Stimulated activated CD4-positive, alpha-beta T cell treated with anti-CD3 and anti-CD28 coated beads, Interleukin-4, amount 100 ng/mL, for 24 hours (primary cell): ENCODE measurements at places on chromosomes 5 and 9.
A peak's percentile ranks its signal among the peaks of the same experiment; 100 is the strongest.

- DNase-seq: no peak
These were observed 14.6 kb upstream of the CFAP95 start for GRCh38 chr9:69805962-69806515.

GRCh38 chr5:122165559-122166078, 36.3 kb downstream of the ZNF474 start:
- DNase-seq: no peak

DNA sequence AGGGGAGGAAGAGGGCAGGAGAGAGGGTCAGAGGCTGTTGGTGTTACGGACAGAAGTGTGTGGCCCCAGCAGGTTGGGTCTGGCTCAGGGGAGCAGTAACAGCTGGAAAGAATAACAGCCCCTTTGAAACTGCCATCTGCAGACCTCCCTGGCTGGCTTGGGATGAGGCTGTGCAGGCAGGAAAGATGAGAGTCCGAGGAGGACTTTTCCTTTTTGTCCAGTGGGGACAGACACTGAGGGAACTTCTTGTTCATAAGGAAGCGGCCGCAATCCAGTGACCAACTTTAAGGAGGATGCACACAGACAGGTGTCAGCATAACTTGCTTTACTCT, 14.8 kb upstream of the PLEKHG4B start:
- no peak for DNase-seq

GRCh38 chr9:77616191-77616590, 31.9 kb downstream of the GNA14 start:
- DNase-seq: no peak

DNA sequence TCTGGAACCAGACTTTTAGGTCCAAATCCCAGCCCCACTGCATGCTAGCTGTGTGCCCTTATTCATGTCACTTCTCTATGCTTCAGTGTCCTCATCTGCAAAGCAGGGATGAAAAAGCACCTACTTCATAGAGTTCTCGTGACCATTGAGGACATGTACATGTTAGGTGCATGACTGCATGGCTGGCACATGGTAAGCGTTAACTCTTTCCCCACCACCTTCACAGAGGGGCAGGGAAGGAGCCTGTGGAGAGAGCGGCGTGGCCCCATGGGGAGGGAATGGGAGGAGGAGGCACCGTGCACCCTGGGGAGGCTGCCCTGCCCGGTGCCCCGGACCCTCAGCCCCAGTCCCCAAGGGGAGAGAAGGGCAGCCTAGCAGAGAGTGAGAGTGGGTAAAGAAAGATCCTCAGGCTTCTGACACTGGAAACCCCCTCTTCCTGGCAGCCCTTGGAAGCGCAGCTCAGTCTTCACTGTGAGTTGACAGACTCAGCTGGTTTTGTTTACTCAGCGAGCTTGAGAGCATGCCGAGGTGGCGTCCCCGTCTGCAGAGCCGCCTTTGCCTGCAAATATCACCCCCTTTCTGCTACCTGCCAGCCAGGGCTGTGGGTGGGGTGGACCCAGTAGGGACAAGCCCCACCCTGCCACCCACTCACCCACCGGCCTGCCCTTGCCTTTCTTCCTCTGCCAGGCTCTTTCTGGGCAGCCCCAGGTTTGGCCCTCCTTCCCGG, 10.6 kb upstream of the ANGPTL2 start:
- no peak for DNase-seq

GRCh38 chr5:33488558-33489355, 48.0 kb downstream of the TARS1 start:
- no peak for DNase-seq

DNA sequence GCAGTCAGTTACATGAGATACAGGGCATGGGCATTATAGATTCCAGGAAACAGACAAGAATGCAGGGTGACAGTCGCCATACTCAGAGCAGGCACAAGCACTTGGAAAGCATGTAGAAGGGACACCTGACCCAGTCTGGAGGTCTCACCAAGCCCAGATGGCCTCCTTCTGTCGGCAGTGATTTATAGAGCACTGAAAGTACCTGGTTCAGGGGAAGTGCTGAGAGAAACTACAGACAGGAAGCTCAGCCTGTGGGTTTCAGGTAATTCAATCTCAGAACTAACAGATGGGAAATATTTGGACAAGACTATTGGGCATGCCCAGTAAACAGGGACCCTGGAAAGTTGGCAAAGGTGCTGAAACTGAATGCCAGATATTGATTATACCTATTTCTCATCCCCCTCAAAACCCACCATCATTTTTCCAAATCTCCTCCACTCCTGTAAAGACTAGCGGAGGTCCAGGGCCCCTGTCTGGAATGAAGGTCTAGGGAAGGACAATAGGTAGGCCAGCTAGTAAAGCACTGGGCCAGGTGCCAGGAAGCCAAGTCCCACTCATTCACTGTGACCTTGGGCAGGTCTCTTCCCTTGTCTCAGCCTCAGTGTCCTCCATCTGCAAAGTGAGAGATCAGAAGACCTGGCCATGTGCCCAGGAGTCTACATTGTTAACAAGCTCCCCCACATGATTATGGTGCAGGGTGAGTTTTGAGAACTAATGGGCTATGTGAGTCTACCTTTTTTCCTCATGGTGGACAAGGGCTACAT, 26.9 kb downstream of the KLHL3 start:
- DNase-seq: no peak

DNA sequence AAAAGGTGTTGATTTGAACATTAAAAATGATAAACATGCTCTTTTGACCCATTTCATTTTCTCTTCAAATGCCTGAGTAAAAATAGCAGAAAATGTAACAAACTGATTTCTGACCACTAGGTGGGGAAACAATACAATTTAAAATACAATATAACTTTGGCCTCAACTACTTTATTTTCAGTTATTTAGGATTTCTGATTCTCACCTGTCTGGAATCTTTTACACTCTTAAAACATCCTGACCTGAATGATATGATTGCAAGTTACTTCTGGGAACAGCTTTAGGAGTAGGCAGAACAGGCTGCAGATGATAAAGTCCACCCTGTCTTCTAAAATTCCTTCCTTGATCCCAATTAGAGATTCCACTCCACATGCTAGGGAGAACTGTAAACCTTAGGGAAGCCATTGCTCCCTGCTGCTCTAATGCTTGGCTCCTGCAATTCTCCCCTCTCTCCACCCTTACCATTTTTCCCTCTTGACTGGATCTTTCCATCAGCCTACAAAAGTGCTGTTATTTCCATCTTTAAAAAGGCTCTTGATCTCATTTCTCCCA, 70.3 kb downstream of the FYB1 start:
- no peak for DNase-seq

DNA sequence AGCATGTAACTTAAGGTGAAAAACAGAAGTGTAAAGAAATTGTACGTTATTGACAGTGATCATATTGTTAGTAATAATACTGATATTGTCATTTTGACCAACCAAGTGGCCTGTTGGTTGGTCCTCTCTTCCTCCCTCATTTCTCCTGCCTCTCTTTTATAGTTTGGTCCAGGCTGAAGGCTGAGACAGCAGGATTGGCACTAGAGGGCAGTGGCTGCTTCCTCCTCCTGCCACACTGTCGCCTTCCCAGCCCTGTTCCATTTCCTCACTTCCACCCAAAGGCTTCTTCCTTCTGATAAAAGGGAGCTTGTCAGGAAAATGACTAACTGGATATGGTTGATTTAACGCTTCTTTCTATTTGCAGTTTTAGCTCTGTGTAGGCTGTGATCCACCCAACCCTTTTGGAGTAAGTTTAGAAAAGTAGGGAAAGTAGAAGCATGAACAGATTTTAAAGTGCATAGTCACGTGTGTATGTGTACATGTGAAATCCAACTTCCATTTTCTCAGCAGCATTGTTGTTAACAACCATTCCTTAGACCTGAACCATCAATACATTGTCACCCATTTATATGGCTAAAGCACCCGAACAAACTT, 35.6 kb downstream of the PTCD2 start:
- DNase-seq: no peak

DNA sequence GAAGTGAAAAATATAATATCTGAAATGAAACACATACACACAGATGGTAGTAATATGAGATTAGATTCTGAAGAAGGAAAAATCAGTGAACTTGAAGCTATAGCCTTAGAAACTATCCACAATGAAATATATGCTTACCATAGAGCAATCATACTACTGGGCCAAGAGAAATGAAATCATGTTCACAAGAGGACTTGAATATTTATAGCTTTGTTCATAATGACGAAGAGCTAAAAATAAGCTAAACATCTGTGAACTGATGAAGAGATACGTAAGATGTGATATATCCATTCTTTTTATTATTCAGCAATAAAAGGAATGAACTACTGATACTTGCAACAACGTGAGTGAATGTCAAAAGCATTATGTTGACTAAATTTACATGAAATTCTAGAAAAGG, 92.6 kb upstream of the ALDH1B1 start:
- DNase-seq: no peak

DNA sequence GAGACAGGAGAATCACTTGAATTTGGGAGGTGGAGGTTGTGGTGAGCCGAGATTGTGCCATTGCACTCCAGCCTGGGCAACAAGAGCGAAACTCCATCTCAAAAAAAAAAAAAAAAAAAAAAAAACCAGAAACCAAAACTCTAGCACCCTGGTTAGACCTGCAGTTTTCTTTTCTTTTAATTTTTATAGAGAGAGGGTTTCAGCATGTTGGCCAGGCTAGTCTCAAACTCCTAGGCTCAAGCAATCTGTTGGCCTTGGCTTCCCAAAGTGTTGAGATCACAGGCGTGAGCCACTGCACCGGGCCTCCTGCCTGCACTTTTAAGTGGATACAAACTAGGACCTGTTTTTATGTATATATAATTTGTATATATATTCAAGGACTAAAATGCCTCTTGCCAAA, 12.9 kb upstream of the MTMR12 start:
- DNase-seq: no peak

DNA sequence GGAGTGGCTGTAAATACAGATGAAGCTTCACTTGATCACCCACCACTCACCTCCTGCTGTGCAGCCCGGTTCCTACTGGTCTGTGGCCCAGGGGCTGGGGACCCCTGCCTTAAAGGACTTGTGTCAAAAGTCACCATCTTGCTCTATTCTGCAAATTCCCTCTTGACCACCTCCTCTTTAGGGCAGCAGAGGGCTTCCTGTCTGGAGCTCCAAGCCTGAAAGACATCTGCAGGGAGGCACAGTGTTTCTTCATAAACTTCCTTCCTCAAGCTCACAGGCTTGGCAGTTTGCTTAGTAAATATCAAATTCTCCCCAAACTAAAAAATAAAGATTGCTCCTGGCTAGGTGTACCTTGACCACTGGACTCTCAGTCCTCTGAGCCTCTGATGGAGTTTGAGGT, 104.4 kb downstream of the FRMD3 start:
- no peak for DNase-seq

- DNase-seq: no peak
These were observed at the start of gene DOK3 for GRCh38 chr5:177509381-177509951. TSS of gene DOK3 (minus strand) at chr5:177509826. CDS start at chr5:177509540, 286 bp downstream.

- no peak for DNase-seq
These were observed 20.5 kb downstream of the C1QTNF2 start for GRCh38 chr5:160349935-160350303.

GRCh38 chr9:72476100-72476499, 45.3 kb upstream of the TMC1 start:
- no peak for DNase-seq

GRCh38 chr9:128276574-128277270, 646 bp downstream of the SWI5 start:
- no peak for DNase-seq

DNA sequence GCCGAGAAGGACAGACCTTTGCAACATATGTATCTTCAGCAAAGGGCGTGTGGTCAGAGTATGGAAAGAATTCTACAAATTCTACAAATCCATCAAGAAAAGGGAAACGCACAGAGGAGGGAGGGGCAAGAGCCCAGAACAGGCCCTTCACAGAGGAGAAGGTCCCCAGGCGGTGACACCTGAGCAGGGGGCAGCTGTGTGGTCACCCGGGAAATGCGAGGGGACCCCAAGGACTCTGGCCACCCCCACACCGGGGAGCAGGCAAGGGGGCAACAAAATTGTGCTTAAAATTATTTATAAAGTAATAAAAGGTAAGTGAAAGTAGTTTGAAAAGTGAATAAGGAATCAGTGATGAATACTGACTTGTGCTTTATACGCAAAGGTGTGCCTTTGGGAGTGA, 17.6 kb downstream of the NACC2 start:
- no peak for DNase-seq

GRCh38 chr5:156640691-156641241, 209.3 kb upstream of the PPP1R2B start:
- no peak for DNase-seq

GRCh38 chr5:88142886-88143692, 125.6 kb downstream of the TMEM161B start:
- DNase-seq: no peak

- no peak for DNase-seq
These were observed 4.3 kb downstream of the NTRK2 start for GRCh38 chr9:84673806-84674205.

DNA sequence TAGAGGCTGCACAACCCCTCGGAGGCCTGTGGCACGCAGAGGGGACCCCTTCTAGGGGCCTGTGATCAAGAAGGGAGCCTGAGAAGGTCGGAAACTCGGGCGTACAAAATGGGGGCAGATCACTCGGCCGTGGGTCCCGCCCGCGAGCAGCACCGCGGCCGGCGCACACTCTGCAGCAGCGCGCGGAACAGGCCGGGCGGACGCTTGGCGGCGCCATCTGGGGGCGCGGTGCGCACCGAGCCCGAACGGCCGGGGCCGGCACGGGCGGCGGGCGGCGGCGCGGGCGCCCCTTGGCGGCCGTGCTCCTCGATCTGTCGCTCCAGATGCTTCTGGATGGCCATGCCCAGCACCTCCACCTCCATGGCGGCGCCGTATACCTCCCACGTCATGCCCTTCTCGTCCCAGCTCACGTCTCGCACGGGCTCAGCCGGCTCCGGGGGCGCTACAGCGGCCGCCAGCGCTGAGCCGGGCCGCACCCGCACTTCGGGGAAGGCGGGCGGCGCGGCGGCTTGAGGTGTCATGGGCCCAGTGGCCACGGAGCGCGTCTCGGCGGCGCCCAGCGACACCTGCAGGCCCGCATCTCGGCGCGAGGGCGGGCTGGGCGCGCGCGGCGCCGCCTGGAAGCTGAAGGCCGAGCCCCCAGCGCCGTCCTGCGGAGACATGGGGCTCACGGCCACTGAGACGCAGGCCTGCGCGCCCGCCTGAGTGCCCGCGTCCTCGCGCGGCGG, 13.1 kb downstream of the GPRIN1 start:
- peak; percentile 61 for DNase-seq

GRCh38 chr5:96880444-96881164, 4.3 kb downstream of the ERAP2 start:
- DNase-seq: no peak

DNA sequence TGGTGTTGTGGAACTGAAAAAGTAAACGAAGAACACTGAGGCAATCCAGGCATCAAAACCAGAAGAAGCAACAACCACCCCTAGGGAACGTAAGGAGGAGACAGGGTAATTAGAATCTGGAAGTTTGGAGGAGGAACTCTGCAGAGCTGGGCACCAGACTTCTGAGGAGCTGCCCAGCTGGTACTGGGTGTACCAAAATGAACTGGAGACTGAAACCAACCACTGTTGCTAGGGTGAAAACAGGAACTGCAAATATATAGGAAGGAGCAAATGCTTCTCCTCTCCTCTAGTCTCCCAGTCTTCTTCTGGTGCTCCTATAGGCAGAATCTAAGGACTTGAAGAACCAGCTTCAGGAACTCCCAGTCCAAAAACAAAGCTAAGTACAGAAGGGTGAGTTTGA, 189.8 kb downstream of the ELAVL2 start:
- DNase-seq: no peak

GRCh38 chr5:15926586-15926985, 253.0 kb downstream of the MARCHF11 start:
- DNase-seq: no peak
